Kidney epithelial cell (primary cell): ENCODE measurements at places on chromosomes 3 and 15. TPM values are rescaled to one million over a fixed set of nuclear protein-coding genes. Genes with fewer than 3 reads are reported as not detected.

The IQCH gene
- 3.0 and 6.3 TPM in 2 replicates for total RNA-seq

The TGM4 gene
- total RNA-seq = not detected in 2 replicates

The PML gene
- total RNA-seq = 94.1 and 146 TPM in 2 replicates

The NRG4 gene
- total RNA-seq = not detected in 2 replicates

The C3orf85 gene
- not detected in 2 replicates for total RNA-seq

The SPTSSB gene
- total RNA-seq = not detected in 2 replicates

The ACSBG1 gene
- not detected in 2 replicates for total RNA-seq
